ENCODE measurements at places on chromosomes 12 and 14.

- DNase-seq = no peak
These were observed 13.5 kb downstream of the CPSF2 start for GRCh38 chr14:92135269-92135668.

- no peak for DNase-seq
These were observed 88.4 kb downstream of the BCAT1 start for GRCh38 chr12:24860546-24860945.

DNA sequence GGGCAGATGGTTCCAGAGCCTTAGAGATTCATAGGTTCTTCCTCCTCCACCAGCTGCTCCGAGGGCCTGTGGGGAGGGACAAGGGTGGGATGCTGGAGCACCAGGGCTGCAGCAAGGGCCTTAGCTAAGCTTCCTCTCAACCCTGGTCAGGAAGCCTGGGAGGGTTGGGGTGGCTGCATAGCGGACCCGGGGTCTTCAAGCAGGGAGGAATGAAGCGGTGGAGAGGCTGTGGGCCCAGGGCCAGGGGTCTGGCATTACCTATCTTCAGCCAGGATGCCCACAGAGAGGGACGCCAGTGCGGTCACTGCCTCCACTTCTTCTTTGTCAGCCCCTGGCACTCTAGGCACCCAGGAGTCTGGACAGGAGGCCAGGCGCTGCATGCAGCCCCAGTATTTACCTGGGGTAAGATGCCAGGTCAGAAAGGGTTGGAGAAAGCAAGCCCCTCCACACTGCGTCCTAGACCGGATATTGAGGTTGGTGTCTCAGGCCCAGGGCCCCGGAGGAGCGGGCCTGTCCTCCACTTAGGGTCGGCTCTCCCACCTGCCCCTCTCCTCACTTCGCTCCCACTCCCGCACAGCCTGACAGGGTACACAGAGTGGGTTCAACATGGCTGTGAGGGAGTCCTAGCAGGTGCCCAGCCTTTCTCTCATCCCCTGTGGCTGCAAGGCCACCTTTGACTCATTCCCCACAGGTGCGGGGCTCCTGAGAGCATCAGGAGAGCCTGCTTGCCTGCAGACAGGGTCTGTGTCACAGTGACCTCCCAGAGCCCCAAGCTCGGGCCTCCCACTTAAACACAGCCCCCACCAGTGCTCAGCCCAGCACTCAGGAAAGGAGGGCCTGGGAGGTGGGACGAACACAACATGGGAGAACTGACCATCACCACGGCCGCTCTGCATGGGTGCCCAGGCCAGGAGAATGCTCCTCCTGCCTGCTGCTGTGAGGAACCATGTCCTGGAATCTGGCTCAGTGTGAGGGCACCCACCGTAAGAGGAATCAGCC, 11.1 kb downstream of the SLC48A1 start:
- no peak for DNase-seq

GRCh38 chr12:10175846-10176636, 2.8 kb upstream of the TMEM52B start:
- no peak for DNase-seq

- peak; percentile 9 for DNase-seq
These were observed 35.8 kb downstream of the DDX51 start for GRCh38 chr12:132108211-132108832.

GRCh38 chr14:75647640-75648039, 13.0 kb downstream of the ERG28 start:
- no peak for DNase-seq

DNA sequence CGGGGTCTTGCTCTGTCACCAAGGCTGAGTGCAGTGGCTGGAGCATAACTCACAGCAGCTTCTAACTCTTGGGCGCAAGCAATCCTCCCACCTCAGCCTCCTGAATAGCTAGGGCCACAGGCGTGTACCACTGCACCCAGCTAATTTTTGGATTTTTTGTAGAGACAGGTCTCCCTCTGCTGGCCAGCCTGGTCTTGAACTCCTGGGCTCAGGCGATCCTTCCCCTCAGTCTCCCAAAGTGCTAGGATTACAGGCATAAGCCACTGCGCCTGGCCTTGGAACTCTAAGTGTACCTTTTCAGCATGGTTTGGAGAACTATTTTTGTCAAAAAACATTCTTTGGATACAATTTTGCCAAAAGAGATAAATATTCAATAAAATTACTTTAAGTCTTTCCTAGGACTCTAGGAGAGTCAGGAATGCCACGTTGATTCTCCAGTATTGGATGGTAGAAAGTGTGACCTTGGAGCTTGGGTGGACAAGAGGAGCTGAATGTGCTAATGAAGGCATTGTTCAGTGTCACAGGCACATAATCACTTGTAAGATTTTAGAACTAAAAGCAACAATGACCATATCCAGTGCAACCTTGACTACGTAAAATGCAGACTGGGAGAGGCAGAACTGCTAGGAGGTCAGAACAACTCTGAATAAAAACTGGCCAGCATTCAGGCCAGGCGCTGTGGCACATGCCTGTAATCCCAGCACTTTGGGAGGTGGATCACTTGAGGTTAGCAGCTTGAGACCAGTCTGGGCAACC, 2.8 kb downstream of the SRSF9 start:
- peak; percentile 53 for DNase-seq

- DNase-seq = no peak
These were observed 147.4 kb upstream of the EGLN3 start for GRCh38 chr14:34098045-34098984.

DNA sequence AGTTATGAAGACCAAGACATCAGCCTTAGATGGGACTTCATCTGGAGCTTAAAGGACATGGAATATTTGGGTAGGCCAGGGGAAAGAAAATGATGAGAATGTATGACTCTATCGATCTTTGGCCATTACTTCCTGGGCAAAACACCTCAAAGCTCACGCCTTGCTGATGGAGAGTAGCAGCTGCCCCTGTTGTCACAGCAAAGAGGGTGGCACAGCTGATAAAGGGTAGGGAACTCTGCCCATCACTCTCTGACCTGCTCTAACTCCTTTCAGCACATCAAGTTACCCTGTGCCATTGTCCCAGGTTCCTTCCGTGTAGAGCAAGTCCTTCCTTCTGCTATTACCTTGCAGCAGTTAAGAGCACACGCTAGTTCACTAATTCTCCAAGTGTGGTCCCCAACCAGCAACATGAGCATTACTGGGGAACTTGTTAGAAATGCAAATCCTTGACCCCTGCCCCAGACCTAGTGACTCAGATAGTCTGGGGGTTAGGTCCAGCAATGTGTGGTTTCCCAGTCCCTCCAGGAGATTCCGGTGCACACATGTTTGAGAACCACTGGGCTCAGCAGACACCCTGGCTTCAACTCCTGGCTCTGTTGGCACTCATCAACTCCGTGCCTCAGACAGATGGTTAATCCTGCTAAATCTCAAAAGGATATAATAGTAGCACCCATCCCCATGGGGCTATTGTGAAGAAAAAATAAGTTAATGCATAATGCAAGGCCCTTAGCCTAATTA, 93.7 kb upstream of the EEA1 start:
- no peak for DNase-seq

GRCh38 chr14:64704143-64704742, at the start of gene PLEKHG3:
Gene PLEKHG3, plus strand, starts transcription at chr14:64704424. Its CDS starts 23,208 bp downstream, at chr14:64727632.
- DNase-seq = peak; percentile 59

DNA sequence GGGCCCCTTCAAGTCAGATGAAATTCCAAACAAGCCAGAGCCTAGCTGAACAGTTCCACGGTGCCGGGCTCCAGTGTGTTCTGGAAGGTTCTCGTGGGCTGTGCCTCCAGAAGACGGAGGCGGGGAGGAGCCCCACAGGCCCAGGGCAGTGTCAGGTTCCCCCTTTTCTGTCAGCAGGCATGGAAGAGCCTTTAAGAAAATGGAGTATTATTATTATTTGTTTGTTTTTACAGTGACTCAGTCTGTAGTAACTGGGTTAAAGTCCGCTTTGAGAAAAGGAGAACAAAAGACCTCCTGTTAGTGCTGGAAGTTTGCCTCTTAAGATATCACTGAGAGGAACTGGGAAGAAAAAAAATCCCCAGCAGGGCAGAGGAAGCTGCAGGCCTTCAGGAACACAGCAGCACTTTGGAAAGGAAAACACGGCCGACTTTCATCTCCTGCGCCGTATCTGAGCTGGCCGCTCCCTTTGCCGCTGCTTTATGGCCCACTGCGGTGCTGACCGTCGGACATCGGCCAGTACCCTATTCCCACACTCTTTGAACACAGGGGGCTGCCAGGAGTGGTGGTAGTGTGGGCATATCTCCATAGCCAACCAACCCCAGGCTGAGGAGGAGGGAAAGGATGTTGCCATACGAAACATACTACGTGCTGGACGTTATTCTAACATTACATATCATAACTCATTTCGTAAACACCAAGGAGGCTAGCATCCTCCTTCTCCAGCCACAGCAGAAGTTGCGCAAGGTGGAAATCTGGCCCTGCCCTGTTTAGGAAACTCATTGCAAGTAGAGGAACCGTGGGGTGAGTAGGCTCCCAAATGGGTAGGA, 194.0 kb downstream of the ZFP36L1 start:
- no peak for DNase-seq

DNA sequence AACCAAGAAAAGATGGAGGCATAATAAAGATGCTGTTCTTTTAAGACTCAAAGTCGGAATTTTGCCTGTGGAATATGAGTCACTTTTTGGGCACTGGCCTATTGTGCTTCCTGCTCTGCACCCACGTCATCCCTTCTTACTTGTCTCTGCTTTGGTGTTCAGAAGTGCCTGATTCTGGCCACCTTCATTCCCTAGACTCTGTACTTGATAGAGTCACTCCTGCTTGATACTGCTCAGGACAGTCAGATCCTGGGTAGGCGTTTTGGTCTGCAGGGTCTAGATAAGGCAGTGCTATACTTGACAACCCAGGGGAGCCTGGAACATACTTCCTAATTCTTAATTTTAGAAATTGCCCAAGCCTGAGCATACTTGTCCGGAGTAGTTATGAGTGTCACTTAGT, 1.9 kb downstream of the LRRK2 start:
- DNase-seq = no peak

GRCh38 chr12:61869796-61870195, 390.4 kb upstream of the USP15 start:
- DNase-seq = no peak

DNA sequence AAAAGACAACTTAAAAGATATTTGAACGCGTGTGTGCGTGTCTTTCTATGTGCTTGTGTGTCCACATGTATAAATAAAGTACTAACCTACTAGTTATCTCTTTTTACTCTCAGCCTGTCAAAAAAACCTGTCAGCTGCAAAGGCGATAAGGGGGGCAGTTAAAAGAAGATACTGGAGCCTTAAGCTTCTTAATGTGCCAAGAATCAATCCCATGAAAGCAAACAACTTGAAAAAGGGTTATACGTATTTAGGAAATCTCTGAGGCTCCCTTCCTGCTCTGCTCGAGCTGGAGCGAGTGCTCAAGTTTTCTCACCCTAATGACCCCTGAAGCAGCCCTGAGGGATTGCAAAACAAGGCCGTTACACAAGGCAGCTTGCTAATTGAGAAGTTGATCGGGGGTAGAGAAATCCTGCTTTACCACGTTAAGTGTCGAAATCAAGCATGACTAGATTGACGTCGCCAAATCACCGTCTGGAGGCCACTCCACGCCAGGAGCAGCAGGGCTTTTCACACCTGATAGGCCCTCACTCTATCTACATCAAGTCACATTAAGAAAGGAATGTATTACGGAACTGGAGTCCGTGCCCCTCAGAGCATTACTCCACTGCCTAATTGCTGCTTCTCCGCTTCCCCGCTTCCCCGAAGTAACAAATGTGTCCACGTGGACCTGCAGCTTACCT, 32.4 kb downstream of the LMO3 start:
- no peak for DNase-seq

- DNase-seq = no peak
These were observed 26.2 kb upstream of the CDKN3 start for GRCh38 chr14:54370323-54371198.

GRCh38 chr14:50979941-50980850, 35.9 kb upstream of the PYGL start:
- DNase-seq = no peak

DNA sequence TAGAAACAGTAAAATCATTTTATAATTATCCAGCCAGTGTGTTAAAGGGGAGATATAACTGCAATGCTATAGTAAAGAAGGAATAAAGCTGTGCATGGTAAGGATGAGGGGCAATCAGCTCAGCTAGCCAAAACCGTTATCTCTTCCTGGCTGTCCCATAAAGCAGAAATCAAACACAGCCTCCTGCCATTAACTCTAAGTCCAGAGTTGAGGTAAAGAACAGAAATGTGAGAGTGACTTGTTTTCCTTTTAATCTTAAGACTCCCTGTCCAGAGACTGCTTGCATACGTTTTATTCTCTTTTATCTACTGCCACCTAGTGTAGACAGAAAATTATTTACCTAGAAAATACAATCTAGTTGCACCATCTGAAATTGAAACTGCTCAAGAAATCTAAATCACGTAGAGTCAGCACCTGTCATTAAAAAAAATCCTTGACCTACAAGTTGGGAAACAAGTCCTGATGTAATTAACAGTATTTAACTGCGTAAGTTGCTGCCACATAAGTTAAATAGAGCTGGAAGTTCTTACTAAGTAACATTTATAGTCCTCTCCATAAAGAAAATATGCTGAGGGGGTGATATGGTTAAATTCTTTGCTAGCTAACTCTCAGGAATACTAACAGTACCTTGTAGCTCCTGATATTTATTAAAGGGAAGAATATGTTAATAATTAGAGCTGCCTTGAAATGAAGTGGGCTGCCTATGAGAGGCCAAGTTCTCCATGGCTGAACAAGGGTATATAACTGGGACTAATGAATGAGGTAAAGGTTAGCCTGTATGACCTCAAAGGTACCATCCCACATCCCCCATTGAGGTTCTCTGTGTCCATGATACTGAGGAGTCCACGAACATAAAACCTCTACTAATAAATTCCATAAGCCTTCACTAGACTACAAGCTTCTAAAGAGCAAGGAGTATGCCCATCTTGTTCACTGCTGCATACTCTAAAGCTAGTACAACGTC, 62.7 kb downstream of the GALNT4 start:
- no peak for DNase-seq

- DNase-seq = no peak
These were observed 14.4 kb downstream of the TMTC1 start for GRCh38 chr12:29769162-29769858.

- DNase-seq = no peak
These were observed 3.0 kb downstream of the SCAF11 start for GRCh38 chr12:45987340-45987727.

- DNase-seq = no peak
These were observed 39.5 kb downstream of the SCARB1 start for GRCh38 chr12:124824195-124824594.

- DNase-seq = no peak
These were observed 70.9 kb upstream of the PPP4R3A start for GRCh38 chr14:91580876-91581577.

GRCh38 chr14:68199554-68200151, 380.1 kb downstream of the RAD51B start:
- DNase-seq = no peak

GRCh38 chr14:78178971-78179370, 8.8 kb downstream of the NRXN3 start:
- DNase-seq = no peak

DNA sequence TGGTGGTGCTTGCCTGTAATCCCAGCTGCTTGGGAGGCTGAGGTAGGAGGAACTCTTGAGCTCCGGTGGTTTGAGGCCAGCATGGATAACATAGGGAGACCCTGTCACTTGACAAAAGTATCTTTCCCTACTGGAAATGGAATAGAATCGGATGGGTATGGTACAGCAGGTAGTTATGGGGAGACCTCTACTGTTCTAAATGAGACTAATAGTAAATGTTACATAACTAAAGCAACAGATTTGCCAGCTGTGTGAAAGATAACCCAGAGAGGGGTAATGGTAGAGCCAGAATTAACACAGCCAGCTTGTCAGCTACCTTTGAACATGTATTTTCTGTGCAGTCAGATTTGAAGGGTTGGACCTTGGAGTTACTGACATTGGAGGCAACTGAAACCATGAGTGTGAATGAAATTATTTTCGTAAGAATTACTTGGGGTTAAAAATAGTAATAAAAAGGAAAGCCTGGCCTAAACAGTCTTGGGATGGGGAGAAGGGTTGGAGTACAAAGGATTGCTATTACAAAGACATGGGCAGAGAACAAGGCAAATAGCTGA, 21.7 kb upstream of the NUP107 start:
- no peak for DNase-seq

Measured in activated T-cell treated with anti-CD3 and anti-CD28 coated beads, Interleukin-2, amount 50 U/mL, for 24 hours (primary cell).